NCI-H510A (cell line): ENCODE measurements at places on chromosomes 2 and 18.

GRCh38 chr2:60888853-60889252 lies 7.5 kb downstream of the REL start:
- DNase-seq: no peak

- no peak for DNase-seq
Observed at GRCh38 chr18:58110398-58110797, 66.4 kb downstream of the NEDD4L start.

GRCh38 chr18:58534535-58535301 lies 94.2 kb downstream of the ALPK2 start:
- DNase-seq: no peak

- DNase-seq: no peak
Observed at GRCh38 chr2:16204886-16205620, 264.7 kb downstream of the MYCN start.

GRCh38 chr2:240732911-240733622 lies 41.4 kb downstream of the AQP12A start:
- DNase-seq: no peak

- DNase-seq: no peak
Observed at GRCh38 chr2:201854221-201854801, 48.0 kb downstream of the CDK15 start.

DNA sequence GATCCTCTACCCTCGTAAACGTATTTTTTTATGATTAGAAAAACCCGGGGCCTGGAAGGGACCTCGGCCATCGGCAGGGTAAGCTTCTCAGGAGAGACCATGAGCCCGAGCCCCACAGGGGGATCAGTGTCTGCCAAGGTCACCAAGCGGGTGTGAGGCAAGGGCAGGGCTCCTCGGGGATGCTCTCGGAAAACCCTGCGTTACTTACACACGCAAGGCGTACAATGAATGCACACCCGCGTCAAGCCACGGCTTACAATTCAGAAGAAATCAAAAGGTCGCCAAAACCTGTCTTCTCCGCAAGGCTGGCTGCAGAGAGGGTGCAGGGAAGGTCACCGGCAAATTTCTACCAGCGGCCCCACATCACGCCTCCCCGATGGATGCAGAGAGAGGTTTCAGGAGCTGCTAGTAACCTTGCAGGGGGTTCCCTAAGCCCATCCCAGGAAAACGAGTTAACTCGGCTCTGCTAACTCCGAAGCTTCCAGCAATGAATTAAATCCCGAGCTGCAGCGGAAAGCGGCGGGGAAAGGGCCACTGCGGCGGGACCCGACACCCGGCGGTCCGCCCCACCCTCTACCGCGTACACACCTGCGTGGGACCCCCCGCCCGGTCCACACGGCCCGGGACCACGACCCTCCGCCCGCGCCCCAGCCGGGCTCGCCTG lies 638 bp downstream of the ST3GAL5 start:
- DNase-seq: no peak

DNA sequence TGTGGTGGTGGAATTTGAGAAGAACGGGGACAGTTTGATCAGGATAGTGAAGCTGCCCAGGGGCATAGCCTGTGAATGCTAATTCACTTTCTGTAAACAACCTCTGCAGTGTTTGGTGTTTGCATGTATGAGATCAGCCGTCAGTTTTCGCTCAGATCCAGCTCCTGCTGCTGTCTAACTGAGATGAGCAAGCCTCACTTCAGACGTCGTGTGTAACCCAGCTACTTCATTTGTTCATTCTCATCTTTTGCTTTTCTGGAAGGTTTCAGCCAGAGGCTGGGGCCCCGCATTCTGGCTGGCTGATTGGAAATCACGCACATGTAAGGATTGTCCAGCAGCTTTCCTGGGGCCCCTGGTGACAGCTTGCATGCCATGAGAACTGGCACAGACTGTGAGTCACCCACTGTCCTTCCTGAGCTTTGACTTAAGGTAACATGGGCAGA lies 48.9 kb downstream of the LDLRAD4 start:
- no peak for DNase-seq

DNA sequence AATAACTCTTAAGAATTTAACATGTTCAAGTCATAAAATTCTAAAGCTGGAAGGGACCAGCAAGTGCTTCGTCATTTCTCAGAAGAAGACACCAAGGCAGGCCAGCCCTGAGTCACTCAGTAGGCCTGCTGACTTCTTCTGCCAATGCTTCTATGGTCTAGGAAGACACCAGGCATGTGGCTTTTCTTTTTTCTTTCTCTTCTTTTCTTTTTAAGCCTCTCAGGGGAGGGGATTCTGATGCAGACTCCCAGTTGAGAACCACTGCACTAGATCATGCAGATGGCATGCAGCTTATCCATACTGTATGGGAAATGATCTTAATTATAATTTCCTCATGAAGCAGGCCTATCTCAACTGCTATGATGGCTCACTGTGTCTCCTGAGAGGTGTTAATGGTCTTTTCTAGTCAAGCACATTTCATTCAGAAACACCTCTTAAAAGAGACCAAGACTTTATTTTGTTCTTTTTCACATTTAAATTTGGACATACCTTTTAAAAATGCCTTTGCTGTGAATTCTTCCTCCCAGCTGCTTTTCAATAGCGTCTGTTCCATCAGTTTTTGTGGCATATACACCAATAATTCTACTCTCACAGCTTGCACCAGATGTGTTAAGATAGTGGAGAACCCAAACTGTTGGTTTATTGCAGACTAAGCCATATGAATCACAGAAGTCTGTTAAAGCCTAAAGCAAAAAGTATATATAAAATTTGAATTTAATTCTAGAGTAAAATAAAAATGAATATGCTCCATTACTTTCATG lies 11.3 kb downstream of the KCTD18 start:
- no peak for DNase-seq

GRCh38 chr18:72056171-72056570 lies 488.0 kb downstream of the CBLN2 start:
- no peak for DNase-seq

DNA sequence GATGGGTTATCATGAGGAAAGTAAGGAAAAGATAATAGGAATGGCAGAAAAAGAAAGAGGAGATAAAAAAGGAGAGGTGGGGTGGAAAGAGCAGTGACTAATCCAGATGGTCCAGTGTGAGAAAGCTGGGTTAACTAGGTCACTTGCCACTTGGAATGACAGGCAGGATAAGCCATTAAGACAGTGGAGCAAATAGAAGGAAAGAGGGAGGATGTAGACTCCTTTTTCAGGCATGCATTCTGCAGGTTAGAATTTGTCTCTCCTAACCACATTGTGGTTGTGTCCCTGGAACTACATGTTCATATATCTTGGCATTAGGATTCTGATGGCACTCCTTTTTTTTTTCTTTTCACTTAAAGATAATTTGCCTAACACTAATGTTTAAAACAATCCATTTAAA lies 13.4 kb upstream of the NEMP2 start:
- DNase-seq: no peak

DNA sequence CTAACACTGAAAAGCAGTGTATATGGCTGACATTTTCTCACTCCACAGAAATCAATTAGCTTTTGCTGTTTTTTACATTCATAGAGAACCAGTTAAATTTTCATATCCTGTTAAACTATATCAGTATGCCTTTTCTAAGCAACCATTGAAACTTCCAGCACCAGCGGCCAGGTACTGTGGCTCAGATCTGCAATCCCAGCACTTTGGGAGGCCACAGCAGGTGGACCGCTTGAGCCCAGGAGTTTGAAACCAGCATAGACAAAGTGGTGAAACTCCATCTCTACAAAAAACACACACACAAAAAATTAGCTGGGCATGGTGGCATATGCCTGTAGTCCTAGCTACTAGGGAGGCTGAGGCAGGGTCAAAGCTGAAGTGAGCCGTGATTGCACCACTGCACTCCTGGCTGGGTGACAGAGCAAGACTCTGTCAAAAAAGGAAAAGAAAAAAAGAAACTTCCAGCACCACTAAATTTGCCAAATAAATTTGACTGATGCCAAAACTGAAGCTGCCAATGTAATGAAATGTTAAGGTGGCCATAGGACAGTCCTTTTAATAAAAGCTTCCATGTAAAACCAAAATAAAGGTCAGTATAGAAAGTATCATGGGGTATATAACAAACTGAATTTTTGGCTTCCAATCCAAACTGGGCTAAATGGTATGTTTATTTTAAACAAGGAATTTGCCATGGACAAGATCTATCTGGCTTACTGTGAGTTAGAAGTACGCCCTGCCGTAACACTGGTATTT lies 3.5 kb downstream of the SFT2D3 start:
- no peak for DNase-seq

DNA sequence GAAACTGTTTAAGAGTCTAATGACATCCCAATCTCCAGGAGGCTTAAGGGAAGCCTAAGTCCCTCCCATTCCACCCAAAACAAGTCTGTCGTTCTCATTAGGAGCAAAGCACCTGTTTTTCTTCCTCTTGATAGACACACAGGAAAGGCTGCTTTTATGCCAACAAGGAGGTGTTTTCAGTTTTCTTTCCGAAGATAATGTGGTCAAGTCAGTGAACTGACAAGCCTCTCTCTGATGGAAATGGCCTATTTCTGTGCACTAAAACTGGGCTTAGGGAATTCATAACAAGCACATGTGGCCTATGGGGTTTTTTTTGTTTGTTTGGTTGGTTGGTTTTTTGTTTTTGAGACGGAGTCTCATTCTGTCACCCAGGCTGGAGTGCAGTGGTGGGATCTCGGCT lies 36.2 kb downstream of the FBLN7 start:
- DNase-seq: no peak

DNA sequence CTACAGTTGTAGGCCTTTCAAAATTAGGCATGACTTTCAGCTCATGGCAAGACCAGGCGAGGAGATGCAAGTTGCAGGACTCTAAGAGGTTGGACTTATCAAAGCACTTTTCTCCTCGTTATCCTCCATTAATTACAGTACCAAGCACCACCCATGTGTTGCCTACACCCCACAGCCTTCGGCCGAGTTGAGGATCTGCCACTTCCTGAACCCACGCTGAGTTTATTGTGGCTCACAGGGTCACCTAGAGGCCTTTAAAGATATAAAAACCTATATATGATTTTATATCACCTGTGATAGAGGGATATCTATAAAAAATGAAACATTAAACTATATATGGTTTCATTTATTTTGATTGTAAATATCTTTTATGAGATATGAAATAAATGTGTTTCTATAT lies 2.6 kb downstream of the UGT1A10 start:
- DNase-seq: no peak

GRCh38 chr18:57901825-57902589 lies 98.9 kb upstream of the ATP8B1 start:
- DNase-seq: no peak

DNA sequence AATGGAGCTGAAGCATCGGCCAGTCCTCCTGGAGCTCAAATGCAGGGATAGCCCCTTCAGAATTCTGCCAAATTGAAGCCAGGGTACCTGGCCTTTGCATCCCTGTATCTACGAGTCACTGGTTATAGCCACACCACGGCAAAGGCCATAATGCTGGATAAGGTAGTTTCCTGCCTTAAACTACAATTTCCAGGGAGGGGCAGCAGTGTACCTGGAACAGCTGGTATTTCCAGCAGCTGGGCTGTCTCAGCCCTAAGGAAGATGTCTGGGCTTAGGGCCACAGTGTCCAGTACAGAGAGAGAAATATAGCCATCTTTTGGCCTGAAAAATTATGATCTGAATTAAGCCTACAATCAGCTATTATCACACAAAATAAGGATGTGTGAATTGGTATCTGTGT lies 180.3 kb downstream of the GCA start:
- no peak for DNase-seq

DNA sequence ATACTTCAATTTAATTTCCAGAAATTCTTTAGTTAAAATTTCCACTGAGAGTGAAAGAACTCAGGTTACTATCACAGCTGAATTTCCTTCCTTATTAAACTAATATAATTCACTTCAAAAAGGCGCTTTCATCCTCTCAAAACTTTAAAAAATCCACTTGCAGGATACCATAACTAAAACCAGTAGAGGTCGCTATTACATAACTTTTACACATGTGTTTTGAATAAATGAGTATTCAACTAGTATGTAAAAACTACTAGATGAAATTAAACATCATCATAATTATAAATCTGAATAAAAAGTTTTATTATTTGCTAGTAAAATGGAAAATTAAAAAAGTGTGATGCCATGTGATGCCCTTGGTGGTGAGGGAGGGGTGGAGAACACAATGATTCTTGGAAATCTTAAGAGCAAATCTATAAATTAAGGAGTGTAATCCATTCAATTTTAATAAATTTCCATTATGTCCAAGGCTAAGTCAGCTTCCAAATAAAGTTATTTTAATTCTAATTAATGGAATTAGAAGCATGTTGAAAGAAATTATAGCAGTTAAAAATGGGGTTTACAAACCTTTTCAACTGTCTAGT lies 61.4 kb downstream of the SOS1 start:
- DNase-seq: peak; percentile 6

- no peak for DNase-seq
Observed at GRCh38 chr2:74333896-74334586, 9.2 kb downstream of the SLC4A5 start.

GRCh38 chr2:23806201-23806600 lies 120.7 kb downstream of the ATAD2B start:
- no peak for DNase-seq

GRCh38 chr2:144554492-144555210 lies 34.7 kb upstream of the ZEB2 start:
- DNase-seq: no peak

- no peak for DNase-seq
Observed at GRCh38 chr2:61721382-61721781, 132.5 kb downstream of the FAM161A start.
